ENCODE measurements at places on chromosomes 7 and 10.
A peak's percentile ranks its signal among the peaks of the same experiment; 100 is the strongest.

GRCh38 chr7:130909881-130910672 lies 176.1 kb upstream of the KLF14 start:
- no peak for DNase-seq

DNA sequence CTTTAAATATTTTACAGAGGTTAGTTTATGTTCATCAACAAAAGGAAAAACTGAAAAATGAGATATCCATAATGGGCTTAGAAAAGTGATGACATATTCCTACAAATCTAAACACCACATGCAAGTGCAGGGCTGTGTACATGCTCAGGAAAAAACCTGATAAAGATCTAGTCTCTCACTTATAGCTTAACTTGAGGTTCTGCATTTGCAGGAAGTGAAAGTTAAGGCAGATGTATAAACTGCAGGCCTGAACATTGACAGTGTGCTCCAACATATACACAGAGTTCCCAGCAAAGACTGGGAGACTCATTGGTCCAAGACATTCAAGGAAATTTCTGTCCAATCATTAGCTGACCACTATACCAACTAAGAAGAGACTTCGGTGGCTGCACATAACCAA lies 63.8 kb upstream of the RET start:
- no peak for DNase-seq

GRCh38 chr7:81707196-81707595 lies 62.7 kb downstream of the HGF start:
- DNase-seq = no peak

GRCh38 chr7:105364684-105365083 lies 24.0 kb downstream of the SRPK2 start:
- no peak for DNase-seq

DNA sequence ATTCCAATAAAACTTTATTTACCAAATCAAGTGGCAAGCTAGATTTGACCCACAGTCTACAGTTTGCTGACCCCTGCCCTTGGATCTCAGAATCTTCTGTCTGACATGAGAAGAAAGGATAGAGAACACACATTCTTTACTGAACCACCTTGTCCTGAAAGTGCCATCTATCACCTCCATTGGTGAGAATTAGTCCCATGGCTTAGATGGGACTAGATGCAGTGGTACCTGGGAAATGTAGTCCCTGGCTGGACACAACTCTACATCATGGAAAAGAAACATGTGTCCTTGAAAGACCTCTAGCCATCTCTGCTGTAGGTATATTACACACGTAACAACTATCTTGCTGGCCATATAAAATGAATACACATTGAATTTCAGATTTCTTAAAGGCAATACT lies 336.2 kb downstream of the LHFPL3 start:
- DNase-seq = no peak

- no peak for DNase-seq
These were observed 13.4 kb downstream of the MBL2 start for GRCh38 chr10:52759154-52759553.

- DNase-seq = peak; percentile 92
These were observed 65.6 kb downstream of the CTTNBP2 start for GRCh38 chr7:117807676-117808075.

DNA sequence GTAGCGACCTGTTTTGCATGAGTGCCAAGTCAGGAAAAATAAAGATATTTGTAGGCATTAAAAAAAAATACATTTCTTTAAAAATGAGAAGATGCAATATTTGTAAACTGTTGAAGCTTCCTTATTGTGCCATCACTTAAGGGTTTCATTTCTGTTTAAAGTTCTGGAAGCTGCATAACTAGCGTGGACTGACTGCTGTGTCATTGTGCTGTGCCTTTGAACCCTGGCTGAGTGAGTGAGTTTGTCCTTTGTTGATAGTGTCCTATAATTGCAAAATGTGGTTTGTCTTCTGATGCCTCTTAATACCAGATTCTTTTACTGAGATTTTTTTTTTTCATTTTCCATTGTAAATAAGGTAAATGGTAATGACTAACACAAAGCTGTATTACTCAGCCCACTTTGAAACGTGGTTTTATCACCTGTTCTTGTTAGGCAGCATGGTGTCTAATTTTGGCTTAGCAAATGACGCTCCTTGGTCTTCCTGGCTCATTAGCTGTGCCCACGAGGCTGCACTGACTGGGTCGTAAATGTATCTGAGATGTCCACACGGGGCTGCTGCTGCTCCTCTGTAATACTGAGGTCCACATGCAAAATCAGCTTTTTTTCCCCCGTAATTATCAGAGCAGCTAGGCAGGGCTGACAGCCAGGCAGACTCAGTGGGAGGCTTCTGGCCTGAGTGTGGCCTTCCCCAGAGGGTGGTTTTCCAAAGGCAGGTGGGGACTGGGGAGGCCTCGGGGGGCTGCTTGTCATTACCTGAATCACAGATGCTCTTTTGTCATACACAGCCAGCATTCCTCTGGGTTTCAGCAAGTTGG lies 14.8 kb downstream of the ZSCAN25 start:
- DNase-seq = no peak

DNA sequence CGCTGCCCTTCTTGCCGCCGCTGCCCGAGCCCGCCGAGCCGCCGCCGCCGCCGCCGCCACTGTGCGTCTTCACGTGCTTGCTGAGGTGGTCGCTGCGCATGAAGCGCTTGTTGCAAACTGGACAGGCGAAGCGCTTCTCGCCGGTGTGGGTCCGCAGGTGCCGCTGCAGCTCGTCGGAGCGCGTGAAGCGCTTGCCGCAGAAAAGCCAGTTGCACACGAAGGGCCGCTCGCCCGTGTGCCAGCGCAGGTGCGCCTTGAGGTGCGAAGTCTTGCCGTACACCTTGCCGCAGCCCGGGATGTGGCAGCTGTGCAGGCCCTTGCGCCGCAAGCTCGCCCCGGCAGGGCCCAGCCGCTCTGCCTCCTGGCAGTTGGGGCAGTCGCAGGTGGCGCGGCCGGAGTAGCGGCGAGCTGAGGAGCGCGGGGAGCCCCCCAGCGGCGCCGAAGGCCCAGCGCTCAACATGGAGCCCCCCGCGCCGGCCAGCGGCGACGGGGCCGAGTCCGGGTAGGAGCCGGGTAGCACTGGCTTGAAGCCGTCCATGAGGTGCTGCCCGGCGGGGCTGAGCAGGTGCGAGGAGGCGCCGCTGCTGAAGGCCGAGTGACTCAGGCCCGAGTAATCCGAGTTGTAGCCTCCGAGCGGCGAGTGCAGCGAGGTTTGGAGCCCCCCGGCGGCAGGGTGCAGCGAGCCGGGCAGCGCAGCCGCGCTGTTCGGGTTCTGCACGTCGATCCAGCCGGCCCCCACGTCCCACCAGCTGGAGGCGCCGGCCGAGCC lies 2.1 kb downstream of the SP8 start:
- no peak for DNase-seq

- no peak for DNase-seq
These were observed 232.2 kb downstream of the FANK1 start for GRCh38 chr10:126128581-126128980.

- DNase-seq = no peak
These were observed 69.3 kb downstream of the GLI3 start for GRCh38 chr7:42167631-42168236.

GRCh38 chr7:20444030-20444800 lies 113.5 kb downstream of the ITGB8 start:
- no peak for DNase-seq

- no peak for DNase-seq
These were observed 22.5 kb downstream of the TRDMT1 start for GRCh38 chr10:17179002-17179401.

- DNase-seq = no peak
These were observed 51.4 kb upstream of the SLC35B4 start for GRCh38 chr7:134367956-134368749.

DNA sequence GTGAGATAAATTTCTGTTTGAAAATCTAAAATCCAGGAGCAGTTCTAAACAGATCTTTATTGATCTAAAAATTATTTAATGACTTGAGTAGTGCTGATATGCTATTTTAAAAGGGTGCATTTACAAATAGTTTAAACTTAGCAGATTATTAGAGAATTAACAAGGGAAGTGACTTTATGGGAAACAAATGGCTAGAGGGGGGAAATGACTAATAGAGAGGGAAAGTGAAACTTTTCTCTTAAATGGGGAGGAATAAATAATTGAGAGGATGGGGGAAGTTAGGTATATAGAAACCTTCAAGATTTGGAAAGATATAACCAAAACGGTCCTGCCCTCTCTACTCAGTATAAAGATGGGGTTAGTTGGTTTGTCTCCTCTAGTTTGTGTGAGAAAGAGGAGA lies 90.1 kb upstream of the ARMC3 start:
- DNase-seq = no peak

DNA sequence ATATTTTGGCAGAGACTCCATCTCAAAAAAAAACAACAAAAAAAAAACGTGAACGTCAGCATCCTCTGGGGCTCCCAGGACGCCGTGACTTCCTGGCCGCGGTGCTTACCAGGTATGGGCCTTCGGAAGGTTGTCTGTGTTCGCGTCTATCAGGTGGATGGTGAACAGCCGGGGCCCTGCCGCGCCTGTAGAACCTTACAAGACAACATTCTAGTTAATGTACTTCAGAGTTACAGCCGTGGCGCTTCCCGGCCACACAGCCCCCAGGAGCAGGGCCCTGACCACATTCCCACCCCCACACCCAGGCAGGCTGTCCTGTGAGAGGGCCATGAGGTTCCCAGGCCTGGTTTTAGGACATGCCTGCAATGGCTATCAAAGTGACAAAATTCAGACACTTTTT lies 111.0 kb downstream of the SMURF1 start:
- DNase-seq = no peak

DNA sequence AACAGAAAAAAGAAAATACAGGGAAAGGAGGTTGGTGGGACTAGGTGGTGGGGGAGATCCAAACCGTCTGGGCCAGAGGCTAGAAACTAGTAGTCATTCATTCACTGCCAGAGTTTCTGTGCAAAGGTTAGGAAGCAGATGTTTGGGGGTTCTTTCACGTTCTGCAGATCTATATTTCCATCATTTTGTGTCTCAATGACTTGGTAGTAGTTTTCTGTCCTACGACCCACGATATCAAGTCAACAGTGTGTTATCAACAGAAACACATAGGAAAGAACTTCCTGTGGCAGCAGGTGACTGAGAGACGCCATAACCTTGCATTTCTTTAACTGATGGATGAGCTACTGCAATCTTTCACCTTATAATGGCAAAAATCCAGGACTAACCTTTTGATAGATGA lies 1.8 kb downstream of the CEP55 start:
- no peak for DNase-seq

DNA sequence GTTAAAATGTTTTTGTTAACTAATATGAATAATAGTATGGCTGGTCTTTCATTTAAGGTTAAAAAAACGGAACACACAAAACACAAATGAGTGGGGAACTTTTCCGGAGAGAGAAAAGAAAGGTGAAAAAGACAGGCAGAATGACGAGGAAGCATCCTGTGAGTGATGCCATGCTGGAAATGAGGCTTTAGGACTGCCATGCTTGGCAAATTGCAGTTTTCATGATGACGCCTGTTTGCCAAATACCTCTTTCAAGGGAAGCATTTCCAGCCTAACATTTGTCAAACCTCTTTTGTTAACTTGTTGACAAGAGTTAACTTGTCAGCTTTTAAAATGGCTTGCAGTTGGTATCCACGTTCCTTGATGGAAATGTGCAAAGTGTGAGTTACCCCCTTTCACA lies 127.5 kb downstream of the RSU1 start:
- DNase-seq = no peak

DNA sequence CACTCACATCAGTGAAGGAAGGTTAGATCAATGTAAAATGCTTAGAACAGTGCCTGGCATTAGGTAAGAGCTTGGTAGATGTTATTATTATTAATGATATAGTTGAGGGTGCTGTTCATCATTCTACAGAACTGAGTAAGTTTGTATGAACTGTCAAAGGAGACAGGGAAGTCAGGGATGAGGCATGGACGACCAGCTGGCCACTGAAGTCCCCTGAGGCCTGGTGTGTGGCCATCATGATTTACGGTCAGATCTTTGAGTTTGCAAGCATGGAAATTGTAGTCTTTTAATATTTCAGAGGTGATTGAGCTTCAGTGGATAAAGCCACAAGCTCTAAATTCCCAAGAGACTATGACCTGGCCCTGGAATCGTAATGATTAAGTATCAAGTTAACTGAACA lies 6.9 kb downstream of the ARMC3 start:
- DNase-seq = no peak

DNA sequence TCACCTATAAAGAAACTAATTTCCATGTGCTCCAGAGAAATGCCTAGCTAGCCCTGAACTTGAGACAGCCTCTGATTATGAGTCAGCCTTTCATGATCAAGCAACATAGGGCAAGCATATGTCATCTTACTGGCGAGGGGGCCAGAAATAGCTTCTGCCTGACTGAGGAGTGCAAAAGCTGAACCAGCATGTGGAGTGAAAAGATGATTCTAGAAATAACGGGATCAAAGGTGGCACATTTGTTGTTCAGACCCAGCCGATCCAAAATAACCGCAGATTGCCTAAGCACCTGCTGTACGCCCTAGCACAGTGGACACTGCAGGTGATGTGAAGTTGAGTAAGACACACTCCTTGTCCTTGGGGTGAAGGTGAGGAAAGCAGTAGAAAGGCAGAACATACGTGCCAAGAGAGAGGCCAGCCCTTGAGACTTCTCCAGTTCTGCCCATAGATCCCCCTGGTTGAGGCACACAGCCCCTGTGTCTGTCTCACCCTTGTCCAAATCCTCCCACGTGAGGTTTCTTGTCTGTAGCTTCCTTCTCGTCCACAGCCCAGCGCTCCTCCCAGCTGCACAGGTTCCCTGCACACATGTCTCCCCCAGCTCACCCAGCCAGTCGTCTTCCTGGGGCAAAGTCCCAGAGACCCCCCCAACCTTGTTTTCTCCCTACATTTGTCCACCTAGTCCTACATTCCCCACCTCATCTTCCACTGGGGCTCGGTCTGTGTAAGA lies 2.8 kb upstream of the BCL7B start:
- no peak for DNase-seq

- DNase-seq = peak; percentile 8
These were observed 10.1 kb downstream of the AVPI1 start for GRCh38 chr10:97676770-97677581.

GRCh38 chr7:76122516-76123239 lies 74.8 kb downstream of the MDH2 start:
- no peak for DNase-seq

DNA sequence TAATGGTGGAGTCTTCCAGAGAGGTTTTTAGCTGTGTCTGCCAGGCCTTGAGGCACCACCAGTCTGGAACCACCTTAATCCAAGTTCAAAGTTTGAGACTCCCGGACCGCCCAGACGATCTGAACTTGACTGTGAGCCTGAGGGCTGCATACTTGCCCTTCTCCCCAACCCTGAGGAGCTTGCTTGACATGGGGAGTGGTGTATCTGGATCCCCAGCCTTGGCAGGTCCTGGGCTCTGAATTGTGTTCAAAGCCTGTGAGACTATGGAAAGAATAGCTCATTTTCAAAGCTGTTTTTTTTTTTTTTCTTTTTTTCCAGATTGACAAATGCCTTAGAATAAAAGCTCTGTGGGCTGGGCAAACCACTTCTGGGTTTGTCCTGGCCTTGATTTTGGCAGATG lies 22.3 kb upstream of the CAMK1D start:
- no peak for DNase-seq

DNA sequence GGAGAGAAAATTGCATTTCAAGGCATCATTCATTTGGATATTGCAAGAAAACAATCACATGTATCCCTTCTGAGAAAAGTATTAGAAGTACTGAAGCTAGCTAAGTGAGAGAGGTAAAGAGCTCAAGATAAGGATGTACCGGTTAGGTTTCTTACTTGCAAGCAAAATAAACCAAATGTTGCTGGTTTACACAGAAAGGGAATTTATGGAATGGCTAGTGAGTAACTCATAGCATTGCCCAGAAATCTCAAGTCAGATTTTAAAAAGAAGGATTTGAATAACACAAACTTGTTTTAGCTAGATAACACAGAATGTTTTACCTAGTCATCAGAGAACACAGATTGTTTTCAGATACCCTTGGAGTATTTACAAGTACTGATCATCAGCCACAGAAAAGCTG lies 30.6 kb downstream of the KLHL7 start:
- no peak for DNase-seq

All from DMS79 treated with DMSO at 0.1 percent for 48 hours (cell line).